GM12865 (cell line): ENCODE measurements at places on chromosomes 1 and 21.

DNA sequence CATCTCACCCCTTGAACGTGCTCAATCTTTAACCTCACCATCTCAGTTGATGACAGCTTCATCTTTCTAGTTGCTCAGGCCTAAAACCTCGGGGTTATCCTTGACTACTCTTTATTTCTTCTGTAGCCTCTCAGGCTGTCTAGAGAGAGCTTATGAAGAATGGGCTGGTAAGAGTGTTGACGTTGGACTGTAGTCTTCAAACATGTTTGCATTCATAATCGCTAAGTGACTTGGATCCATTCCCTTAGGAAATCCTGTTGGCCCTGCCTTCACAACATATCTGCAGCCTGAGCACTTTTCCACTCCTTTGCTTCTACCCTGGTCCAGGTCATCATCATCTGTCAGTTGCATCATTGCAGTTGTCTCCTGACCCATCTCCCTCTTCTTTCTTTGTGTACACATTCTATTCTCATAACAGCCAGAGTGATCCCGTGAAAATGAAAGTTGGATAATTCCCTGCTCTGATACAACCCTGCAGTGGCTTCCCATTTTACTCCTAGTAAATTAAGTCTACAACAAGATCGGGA lies 10.5 kb downstream of the UCK2 start:
- no peak for DNase-seq

DNA sequence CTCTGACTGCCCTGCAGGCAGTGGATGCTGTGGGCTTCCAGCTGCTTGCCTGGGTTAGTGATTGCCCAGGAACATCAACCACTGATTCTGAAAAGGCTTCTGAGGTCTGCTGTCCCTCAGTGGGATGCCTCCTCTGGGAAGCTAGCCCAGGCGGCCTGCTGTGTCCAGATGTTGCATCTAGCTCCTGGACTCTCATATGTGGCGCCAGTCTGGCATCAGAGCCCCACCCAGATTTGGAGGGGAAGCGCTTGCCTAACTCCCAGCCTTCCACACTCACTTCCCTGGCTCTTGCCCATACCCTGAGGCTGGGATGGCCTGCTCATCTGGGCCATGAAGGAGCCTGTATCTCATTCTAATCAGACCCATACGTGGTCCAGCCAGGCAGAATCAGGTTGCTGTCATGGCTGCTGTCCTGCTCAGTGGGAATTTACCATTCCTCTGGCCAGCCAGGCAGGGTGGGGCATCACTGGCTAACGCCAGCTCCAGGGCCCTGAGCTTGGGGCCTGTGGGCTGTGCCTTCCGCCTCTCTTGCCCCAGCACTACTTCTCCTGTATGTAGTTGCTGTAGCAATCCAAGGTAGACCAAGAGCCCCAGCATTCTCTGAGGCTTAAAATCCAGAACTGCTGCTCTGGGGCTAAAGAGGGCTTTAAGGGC lies 4.1 kb downstream of the CSF1 start:
- DNase-seq, result no peak

DNA sequence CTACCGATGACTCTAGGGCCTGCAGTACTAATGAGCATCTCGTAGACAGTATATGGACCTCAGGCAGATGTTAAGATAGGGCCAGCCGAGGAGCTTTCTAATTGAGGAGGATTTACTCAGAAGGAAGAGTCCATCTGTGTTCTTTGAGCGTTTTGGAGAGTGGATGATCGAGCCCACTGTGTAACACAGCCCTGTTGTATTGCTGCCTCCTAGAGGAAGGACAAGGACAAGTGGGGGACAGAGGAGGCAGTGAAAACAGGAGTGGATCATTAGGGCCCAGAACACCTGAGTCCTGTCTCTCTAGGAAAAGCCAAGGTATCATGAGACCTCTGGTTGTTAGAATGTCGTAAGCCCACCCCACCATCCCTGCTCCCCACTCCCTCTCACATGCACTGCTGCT lies 62.9 kb downstream of the TBX19 start:
- no peak for DNase-seq

- DNase-seq, result peak; percentile 73
Measured at GRCh38 chr1:25810341-25811299, 9.1 kb upstream of the MTFR1L start.

DNA sequence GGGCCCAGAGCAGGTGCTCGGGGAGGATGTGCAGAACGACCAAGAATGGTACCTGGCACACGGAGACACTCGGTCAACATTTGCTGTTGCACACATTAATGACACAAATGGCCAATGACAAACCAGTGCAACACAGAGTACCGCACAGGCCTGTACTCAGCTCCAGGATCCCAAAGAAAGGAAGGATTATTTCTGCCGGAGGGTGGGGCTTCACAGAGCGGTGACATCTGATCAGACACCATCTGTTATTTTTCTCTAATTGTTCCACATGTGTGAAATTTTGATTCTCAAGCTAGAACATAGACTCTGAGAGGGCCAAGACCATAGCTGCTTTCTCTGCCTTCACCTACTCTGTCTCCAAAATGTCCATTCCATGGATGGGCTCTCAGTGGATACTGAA lies 100.4 kb downstream of the MRPL37 start:
- DNase-seq, result no peak

- no peak for DNase-seq
Measured at GRCh38 chr1:116916533-116917445, 7.1 kb downstream of the PTGFRN start.

- no peak for DNase-seq
Measured at GRCh38 chr1:98924977-98925376, 79.7 kb downstream of the PLPPR5 start.

DNA sequence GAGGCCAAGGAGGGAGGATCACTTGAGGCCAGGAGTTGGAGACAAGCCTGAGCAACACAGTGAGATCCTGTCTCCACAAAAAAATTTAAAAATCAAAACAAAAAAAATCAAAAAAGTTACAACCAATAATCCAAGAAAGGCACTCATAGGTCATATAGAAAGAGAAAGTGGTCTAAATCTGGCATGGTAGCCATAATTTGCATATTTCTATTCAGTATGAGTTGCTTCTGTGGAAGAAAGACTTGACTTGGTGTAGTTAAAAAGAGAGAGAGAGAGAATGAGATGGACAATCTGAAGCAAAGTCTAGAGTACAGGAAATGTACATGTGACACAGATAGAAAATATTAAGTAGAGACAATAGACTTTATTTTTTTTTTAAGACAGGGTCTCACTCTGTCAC lies 22.5 kb downstream of the JMJD4 start:
- DNase-seq, result peak; percentile 40

GRCh38 chr1:43610339-43610738 lies 39.6 kb upstream of the KDM4A start:
- no peak for DNase-seq

DNA sequence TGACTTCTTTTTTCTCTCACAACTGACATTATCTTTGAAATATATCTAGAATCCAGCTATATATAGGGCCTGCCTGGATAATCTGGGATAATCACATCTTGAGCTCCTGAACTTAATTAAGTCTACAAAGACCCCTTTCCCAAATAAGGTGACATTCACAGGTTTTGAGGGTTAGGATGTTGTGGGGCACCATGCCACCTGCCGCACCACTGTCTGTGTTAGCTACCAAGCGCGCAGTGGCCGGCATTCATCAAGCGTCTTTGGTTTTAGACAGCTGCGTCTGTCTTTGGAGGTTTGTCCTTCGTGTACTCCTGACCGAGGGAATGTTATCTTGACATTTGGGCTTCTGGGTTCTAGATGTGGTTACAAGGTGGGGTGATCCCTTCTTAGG lies 7.5 kb downstream of the TRAPPC10 start:
- no peak for DNase-seq

DNA sequence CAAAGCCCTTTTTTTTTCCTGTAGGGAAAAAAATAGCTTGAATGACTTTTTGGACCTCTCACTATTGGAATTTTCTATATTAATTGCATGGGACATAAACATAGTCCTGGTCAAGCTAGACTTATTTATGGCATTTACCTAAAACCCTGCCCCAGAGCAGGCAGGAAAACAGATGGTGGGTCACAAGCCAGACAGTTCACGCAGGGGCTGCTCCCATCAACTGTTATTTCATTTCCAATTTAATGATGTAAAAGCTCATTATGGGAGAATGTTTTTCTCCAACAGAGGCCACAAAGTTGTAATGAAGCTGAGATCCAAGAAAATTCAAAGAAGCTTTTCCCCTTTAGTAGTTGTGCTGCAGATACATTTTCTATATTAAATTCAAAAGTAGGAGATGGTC lies 99.2 kb downstream of the SGIP1 start:
- DNase-seq, result no peak

GRCh38 chr1:11800756-11801433 lies 4.9 kb downstream of the MTHFR start:
- DNase-seq, result no peak
